HCT116 (cell line): ENCODE measurements at places on chromosomes 6 and 20.

DNA sequence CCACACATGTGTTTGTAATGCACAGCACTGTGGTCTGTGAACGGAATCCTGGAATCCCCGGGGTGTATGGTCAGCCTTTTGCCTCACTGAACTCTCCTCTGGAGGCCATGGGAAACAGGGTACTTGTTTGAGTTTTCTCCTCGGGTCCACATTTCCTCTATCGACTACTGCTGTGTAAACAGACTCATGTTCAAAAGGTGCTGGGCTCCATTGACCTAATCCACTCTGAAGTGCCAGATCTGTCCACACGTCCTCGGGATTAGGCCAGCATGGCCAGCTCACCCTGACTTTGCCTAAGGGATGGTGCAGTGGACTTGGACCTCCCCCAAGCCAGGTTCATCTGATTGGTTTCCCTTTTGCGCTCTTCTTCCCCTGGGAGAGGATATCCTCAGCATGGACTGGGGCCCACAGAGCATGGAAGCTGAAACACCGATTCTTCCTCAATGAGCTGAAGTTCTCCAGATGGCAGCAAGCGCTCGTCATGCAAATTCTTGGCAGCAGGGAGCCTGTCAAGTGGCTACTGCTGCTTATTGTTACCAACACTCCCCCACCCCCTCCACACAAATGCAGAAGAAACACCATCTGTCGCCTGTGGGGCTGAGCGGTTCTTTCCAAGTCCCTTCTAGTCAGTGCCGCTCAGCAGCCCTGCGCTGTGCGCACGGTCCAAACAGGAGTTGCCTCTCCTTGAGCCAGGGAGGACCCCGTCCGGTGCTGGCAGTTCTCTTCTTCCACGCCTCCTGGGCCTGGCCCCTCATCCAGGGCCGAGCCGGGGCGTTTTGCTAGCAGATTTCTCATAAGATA lies 292.6 kb upstream of the MARCKS start:
- H3K27ac ChIP-seq = no peak overlapping the region
- H3K36me3 ChIP-seq = no peaks in the 10 kb centered on the region
- no peaks in the 10 kb centered on the region for H3K27me3 ChIP-seq
- H3K4me3 ChIP-seq = no peak overlapping the region
- peaks cover 9% of the 10 kb centered on the region for H3K4me1 ChIP-seq

GRCh38 chr6:466564-466963 lies 75.0 kb downstream of the IRF4 start:
- no peaks in the 10 kb centered on the region for H3K36me3 ChIP-seq
- H3K27ac ChIP-seq = no peak overlapping the region
- no peak for DNase-seq

GRCh38 chr6:69846770-69847491 lies 19.4 kb upstream of the COL19A1 start:
- no peaks in the 10 kb centered on the region for H3K4me1 ChIP-seq
- H3K4me3 ChIP-seq = no peak overlapping the region
- H3K36me3 ChIP-seq = no peaks in the 10 kb centered on the region
- DNase-seq = no peak
- H3K27me3 ChIP-seq = no peaks in the 10 kb centered on the region

GRCh38 chr6:15826814-15827318 lies 164.0 kb upstream of the DTNBP1 start:
- no peak overlapping the region for H3K27ac ChIP-seq
- H3K4me1 ChIP-seq = no peaks in the 10 kb centered on the region
- H3K36me3 ChIP-seq = no peaks in the 10 kb centered on the region
- no peak overlapping the region for H3K4me3 ChIP-seq
- DNase-seq = no peak

DNA sequence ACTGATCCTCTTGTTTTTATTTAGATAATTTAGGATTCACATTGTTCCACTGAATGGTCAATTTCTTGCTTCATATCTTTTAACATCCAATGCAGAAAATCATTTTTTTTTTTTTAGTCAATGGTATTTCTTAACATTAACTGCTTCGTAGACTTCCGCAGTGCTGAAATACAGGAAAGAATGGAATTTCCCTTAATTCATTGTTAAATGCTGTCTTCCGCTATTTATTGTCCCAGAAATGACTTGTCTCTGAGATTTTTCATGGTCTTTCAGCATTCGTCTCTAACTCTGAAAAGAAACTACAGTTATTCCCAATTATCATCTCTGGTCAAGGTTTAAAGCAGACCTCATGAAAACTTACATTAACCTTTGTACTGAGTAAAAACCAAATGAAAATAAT lies 1029.1 kb upstream of the MANEA start:
- no peak overlapping the region for H3K4me3 ChIP-seq
- no peak overlapping the region for H3K27ac ChIP-seq
- DNase-seq = no peak
- H3K27me3 ChIP-seq = no peaks in the 10 kb centered on the region
- H3K36me3 ChIP-seq = no peaks in the 10 kb centered on the region

- DNase-seq = no peak
- H3K27ac ChIP-seq = no peak overlapping the region
- no peaks in the 10 kb centered on the region for H3K27me3 ChIP-seq
- H3K4me1 ChIP-seq = no peaks in the 10 kb centered on the region
- no peak overlapping the region for H3K4me3 ChIP-seq
- H3K36me3 ChIP-seq = no peaks in the 10 kb centered on the region
Observed at GRCh38 chr6:38423746-38424145, 216.0 kb downstream of the BTBD9 start.

DNA sequence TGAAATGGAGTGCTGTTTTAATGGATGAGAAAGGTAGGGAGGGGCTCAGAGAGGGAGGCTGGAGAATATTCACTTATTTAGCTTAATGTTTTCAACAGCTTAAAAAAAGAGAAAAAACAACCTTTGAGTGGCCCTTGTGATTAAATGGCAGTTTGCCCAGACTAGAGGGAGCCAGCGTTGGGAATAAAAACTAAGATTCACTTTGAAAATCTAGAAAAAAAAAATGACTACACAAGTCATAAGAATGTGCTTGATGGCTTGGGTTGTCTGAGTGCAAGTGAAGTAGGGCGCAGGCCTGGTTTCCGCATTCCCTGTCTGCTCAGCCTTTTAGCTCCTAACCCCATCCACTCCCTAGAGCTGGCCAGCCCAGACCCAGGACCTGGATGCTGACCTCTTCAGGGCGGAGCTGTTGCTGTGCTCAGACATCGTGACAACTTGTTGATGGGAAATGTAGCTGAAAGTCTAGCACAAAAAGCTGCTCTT lies 28.9 kb downstream of the UTRN start:
- peaks cover 6% of the 10 kb centered on the region; the same call in 1 of the 2 replicates for H3K4me1 ChIP-seq
- H3K27me3 ChIP-seq = no peaks in the 10 kb centered on the region
- H3K27ac ChIP-seq = no peak overlapping the region
